ENCODE measurements at places on chromosomes 3 and 15.

- no peak for DNase-seq
Measured at GRCh38 chr15:80437334-80437891, 33.2 kb downstream of the ARNT2 start.

GRCh38 chr3:127590282-127590592 is 296 bp downstream of the TPRA1 start:
- DNase-seq, result no peak

DNA sequence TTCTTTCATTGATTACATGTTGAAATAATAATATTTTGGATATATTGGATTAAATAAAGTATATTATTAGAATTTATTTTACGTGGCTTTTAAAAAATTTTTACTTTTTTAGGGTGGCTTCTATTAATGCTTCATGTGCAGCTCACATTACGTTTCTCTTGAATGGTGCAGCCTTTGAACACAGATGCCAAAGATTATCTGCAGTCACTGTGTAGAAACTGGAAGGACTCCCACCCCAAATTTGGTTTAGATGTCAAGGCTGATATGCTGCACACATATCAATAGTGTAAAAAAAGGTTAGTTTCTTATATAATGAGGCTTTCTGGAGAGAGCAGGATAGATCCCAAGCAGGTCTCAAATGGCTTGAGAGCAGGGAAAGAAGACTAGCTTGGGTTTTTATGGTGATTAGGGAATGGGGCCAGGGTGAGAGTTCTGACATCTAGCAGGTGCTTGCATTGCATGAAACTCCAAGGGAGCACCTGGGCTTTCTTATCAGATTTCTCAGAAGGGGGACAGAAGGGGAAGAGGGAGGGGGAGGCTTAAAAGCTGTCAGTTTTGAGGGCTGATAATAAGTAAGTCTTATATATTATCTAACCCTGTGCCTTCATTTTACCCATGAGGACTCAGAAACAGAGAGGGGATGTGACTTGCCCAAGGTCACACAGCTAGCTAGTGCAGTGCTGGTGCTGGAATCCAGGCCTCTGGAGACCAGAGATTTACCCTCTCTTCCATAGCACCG is 89.6 kb downstream of the CHST2 start:
- no peak for DNase-seq

GRCh38 chr15:59885832-59886231 is 118.3 kb upstream of the FOXB1 start:
- no peak for DNase-seq

DNA sequence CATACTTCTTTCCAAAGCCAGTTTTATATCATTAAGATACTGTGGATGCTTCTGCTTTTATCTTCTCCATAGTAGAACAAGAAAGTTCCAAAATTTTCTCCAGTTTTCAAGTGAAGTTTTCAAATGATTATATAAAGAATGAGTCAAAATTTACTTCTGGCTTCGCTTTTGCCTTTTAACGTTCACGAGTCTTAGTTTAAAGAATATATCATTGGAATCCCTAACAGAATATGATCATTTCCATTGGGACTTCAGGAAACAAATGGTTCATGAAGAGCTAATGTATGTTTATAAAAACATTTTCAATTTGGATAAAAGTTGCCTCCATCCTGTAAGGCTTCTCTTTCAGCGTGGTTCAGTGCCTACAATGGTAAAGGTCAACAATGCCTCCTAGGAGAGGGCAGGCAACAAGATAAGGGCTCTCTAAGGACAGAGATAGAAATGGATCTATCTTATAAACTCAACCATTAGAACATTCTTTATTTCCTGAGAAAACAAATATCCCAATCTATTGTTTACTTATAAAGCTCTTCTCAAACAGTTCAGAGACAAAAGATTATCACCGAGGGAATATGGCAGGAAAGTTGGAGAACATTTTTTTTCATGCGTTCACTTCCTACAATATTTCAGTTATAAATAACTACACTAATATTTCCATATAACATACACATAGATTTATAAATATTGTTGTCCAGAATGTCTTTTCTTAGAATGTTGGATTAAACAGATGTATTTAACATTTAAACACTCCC is 60.5 kb downstream of the FBN1 start:
- no peak for DNase-seq

- DNase-seq, result no peak
Measured at GRCh38 chr3:172530566-172530965, 7.3 kb upstream of the TNFSF10 start.
